LHCN-M2 (cell line): ENCODE measurements at places on chromosomes 7 and 10. TPM values are rescaled to one million over a fixed set of nuclear protein-coding genes. Genes with fewer than 3 reads are reported as not detected.
A peak's percentile ranks its signal among the peaks of the same experiment; 100 is the strongest.

SH2D4B gene
- total RNA-seq: not detected in 2 replicates

ZNF716 gene
- total RNA-seq: not detected in 2 replicates

RHOBTB1 gene
- 19.1 and 20.0 TPM in 2 replicates for total RNA-seq

TLX1 gene
- not detected in 2 replicates for total RNA-seq

NUDT13 gene
- 2.9 TPM in 2 replicates for total RNA-seq

OR9A2 gene
- not detected in 2 replicates for total RNA-seq

DNA sequence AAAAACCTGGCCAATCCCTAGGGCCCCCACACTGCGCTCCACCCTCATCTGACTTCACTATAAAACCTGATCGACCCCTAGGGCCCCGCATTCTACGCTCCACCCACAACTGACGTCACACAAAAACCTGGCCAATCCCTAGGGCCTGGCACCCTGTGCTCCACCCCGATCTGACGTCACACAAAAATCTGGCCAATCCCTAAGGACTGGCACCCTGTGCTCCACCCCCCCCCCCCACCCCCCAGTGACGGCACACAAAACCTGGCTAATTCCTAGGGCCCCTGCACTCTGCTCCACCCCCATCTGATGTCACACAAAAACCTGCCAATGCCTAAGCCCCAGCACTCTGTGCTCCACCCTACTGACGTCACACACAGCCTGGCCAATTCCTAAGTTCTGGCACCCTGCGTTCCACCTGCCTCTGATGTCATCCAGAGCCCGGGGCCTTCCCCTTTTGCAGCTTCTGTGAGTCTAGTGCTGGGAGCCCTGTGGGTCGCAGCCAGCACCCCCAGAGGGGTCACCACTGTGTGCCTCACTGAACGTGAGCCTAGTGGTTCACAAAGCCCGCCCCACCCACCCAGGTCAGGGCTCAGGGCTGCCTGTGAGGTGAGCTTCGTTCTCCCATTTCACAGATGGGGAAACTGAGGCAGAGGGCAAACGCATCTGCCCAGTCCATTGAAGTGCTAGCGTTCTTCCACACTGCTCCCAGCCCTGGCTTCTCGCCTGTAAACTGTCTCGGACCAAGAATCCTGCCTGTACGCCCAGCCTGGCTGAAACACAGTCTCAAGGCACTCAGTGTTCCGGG is 40.6 kb downstream of the MICALL2 start:
- DNase-seq: peak; percentile 43

DNA sequence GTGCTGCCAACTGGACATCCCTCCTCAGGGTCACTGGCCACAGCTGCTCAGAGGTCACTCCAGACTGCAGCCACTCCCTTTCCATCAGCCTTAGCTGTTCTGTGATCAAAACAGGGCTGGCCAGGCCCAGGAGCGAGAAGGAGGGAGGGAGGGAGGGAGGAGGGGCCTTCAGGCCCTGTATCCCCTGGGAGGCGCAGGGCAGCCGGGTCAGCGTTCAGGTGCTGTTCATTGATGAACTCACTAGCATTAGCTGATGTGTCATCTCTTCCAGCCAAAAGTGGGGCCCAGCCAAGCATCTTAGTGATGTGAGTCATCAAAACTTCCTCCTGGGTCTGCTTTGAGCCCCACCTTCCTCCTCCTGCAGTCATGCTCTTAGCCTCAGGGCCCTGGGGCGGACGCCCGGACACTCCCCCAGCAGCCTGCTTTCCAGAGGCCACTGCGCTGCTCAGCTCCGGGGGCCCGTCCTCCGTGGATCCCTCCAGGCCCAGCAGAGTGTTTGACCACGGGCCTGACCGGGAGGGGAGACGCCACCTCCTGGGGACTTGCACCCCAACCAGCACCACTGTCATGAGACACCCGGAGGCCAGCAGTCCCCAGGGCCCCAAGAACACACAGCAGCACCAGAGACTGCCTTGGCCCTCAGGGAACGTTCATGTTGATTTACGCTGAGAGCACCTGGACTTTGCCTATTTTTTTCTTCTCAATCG is 149.2 kb downstream of the PRKAG2 start:
- DNase-seq: peak; percentile 100

DNA sequence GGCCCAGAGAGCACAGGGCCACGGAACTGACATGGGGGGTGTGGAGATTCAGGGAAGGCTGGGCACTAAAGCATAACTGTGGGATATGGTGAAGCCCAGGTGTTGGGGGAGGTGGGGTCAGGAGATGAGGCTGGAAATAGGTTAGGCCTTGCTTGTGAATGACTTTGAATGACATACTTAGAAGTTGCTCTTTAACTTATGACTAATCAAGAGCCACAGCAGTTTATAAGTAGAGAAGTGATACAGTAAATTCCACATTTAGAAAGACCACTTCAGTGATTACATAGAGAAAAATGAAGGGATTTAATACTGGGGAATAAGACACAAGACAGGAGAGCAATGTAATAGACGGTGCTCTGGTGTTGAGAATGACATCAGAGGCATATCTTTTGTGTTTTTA is 120.8 kb upstream of the SEC61G start:
- DNase-seq: no peak

- DNase-seq: no peak
Observed at GRCh38 chr7:7352845-7353244, 170.5 kb downstream of the C1GALT1 start.

GRCh38 chr7:112765105-112765504 is 25.1 kb downstream of the TMEM168 start:
- no peak for DNase-seq

- no peak for DNase-seq
Observed at GRCh38 chr10:12358863-12359564, 9.7 kb downstream of the CAMK1D start.

GRCh38 chr10:6204341-6205191 is 1.8 kb downstream of the PFKFB3 start:
- peak; percentile 59 for DNase-seq

DNA sequence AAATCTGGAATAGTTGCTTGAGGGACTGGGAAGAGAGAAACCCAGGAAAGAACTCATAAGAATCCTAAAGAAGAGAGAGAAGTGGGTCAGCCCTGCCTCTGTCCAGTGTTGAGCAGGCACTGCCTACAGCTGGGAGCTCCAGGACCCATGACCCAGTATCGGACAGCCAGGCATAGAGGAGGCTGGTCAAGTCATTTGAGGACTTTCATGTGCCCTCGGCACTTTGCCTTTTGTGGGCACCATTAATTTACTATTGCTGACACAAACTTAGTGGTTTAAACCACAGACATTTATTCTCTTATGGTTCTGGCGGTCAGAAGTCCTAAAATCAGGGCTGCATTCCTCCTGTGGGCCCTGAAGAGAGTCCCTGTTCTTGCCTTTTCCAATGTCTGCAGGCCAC is 60.3 kb downstream of the CPXM2 start:
- DNase-seq: no peak

DNA sequence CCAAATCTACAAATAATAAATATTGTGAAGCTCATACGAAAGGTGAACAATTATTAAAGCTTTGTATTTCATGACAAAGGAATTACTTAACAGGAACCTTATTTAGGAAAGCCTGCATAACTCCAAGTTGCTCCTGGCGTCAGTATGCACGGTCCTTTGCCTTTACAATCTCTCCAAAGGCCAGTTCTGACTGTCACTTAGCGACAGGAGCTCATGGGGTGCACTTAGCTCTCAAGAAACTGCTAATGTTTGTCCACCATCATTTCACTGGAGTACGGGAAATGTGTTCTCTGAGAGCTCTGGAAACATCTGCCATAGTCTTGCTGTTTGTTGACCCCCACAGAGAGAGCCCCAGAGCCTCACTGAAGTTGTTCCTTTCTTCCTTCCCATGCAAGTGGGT is 781.5 kb upstream of the POM121L12 start:
- DNase-seq: no peak

DNA sequence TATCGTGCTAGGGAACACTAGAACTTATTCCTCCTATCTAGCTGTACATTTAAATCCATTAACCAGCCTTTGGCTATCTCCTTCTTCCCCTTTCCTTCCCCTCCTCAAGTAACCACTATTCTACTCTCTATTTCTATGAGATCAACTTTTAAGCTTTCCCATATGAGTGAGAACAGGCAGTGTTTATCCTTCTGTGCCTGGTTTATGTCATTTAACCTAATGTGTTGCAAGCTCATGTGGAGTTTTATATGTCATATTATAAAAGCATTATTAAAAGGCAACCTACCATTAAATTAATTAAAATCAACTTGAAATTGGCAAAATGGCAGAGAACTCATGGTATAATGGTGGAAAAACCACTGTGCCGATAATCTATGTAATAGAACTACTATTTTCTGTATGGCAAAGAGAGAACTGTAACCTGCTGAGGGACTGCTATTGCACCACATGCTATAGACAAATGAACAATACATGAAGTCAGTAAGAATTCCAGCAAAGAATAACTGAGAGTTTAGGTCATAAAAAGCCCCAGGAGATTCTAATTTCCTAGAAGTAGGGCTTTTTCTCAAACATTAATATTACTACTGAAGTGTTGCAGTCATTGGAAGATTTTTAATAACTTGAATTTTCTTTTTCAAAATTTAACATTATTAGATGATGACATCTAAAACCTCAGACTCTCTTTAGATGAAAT is 81.8 kb downstream of the LRRN3 start:
- DNase-seq: no peak

GRCh38 chr10:99593312-99593711 is 26.9 kb downstream of the SLC25A28 start:
- no peak for DNase-seq

DNA sequence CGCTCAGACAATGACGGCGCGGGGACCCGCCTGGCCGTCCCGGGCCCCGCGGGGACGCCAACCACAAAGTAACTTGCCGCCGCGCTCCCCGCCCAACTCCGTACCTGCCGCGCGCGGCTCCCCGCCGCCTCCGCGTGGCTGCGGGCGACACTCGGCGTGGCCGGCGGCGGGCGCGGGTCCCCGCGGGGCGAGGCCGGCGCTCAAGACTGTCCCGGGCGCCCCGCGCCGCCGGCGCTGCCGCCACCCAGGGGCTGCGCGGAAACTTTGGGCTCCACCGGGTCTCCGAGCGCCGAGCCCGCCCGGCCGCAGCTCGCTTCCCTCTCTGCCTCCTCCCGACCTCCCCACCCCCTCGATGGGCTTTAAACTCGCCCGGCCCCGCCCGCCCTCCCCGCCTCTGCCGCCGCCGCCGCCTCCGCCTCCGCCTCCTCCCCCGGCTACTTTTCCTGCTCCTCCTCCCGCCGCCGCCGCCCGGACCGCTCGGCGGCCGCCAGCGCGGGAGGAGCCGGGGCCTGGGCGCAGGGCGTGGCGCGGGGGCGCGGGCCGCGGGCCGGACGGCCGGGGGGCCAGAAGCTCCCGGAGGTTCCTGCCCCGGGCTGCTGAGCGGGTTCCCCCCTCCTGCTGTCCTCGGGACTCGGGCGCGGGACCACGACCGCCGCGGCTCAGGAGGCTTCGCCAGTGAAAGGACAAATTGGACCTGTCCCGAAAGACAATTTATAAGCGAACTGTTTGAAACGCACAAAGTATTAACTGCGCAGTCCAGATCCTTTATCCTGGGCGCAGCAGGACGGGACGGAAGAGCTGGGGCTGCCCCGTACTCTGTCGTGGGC is 10.6 kb upstream of the GRB10 start:
- peak; percentile 52 for DNase-seq

DNA sequence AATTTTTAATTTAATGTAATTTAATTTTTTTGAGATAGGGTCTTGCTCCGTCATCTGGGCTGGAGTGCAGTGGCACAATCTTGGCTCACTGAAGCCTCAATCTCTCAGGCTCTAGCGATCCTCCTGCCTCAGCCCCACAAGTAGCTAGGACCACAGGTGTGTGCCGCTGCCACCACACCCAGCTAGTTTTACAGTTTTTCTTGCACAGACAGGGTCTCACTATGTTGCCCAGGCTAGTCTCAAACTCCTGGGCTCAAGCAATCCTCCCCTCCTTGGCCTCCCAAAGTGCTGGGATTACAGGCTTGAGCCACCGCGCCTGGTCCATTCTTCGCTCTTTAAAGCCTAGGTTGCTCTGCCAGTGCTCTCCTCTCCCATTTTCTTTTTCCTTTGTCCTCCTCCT is 12.9 kb downstream of the CALML3 start:
- no peak for DNase-seq

- no peak for DNase-seq
Observed at GRCh38 chr10:71575934-71576801, 143.4 kb downstream of the C10orf105 start.

DNA sequence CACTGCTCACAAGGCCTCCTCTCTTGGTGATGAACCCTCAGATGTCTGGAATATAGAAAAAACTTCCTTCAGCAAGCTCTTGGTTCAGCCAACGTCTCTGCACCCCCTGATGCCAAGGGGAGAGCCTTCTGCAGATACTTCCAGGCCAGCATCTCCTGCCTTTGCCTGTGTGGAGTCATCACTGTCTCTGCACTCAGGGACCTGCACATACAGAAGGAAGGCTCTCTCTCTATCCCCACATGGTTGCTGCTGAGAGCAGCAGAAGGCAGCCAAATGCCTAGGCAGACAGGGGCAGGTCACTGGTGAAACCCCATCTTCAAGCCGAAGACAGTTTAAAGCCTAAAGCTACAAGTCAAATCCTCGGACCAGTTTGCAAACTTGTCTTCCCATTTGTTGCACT is 137.6 kb downstream of the WDR11 start:
- no peak for DNase-seq

DNA sequence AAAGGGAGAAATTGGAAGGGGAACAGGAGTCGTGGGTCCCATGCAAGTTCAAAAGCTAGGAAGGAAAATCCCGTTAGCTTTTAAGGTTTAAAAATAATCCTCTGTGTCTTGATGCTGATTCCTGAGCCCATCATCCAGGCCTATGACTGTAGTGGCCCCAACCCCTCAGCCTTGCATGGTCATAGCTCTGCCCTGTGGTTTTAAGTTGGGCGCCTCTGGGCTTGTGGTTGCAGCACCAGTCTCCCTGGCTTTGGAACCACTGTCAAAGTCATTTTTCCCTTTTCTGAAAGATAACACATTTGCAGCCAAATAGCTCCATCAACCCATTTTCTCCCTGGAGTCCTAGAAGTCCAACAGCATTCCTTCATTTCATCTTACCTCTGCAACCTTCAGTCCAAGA is 13.6 kb downstream of the TMEM236 start:
- no peak for DNase-seq

DNA sequence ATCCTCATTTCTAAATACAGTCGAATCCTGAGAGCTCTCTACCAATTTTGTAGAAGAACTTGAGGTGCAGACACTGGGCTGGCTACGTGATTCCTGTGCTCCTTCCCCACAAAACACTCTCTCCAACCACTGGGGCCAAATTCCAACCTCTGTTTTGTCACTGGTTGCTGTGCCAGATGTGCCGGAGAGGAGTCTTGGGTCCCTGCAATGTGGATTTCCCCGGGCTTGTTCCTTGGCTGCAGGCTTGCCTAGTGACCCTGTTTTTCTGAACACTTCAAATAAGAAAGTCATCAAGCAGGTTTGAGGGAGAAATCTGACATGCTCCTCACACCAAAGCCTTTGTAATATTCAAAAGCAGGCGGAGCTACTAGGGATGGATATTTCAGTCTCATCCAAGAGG is 44.4 kb upstream of the AGBL3 start:
- no peak for DNase-seq

- DNase-seq: no peak
Observed at GRCh38 chr10:44030132-44030531, 354.8 kb downstream of the CXCL12 start.
